ENCODE measurements at places on chromosomes 6 and 20. TPM values are rescaled to one million over a fixed set of nuclear protein-coding genes. Genes with fewer than 3 reads are reported as not detected.

GRCh38 chr6:41748542-41748941, 1.3 kb upstream of the PGC start:
- no peak for DNase-seq

DNA sequence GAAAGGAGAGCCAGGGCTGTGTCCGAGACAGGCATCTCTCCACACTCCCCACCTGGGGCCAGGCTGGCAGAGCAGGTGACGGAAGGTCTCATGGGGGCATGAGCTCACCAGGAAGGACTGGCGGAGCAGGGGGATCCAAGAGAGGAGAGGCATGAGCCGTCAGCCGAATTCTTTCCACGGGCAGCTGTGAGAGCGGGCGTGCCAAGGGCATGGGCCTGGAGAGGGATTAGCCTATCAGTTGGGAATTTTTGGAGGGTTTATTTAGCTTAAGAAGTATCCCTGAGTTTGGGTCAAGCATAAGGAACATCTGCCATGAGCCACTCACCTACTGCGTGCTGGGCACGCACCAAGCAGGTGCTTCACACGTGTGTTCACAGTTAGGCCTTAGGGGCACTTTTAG, 60.2 kb upstream of the ZNFX1 start:
- no peak for DNase-seq

DNA sequence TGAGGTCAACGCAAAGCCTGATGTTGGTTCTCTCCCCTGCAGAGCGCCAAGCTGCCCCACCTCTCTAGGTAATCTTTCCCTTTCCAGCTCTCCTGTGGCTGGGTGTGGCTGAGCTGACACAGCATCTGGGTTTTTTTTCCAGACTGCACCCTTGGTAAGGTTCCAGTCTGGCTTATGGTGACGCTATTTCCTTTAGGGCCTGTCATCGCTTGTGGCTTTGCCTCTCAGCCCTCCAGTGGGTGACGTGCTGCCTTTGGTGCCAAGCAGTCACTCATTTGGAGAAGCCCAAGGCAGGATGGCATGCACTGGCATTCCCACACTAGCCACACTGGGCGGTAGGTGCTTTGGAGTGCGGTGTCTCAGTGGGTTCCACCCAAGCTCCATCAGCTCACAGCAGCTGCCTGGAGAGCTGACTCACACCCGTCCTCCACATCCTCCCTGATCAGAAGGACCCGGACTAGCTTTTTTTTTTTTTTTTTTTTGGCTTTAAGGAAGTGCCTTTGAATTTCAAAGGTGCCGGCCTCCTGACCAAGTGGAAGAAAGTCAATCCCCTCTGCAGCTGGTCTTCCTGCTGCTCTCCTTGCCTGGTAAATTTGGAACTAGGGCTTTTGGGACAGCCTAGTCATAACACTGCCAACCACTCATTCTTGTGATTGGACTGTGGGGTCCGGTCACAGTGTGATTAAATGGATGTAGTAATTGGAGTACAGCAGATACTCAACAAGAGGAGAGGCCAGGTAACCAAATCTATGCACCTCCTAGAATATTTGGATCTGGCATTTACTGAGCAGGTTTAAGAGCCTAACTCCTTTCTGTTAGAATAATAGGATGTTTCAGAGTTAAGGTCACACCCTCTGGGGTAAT, 153.6 kb downstream of the CD83 start:
- DNase-seq: peak; percentile 66

GRCh38 chr6:20778459-20778858, 244.2 kb downstream of the CDKAL1 start:
- DNase-seq: no peak

DNA sequence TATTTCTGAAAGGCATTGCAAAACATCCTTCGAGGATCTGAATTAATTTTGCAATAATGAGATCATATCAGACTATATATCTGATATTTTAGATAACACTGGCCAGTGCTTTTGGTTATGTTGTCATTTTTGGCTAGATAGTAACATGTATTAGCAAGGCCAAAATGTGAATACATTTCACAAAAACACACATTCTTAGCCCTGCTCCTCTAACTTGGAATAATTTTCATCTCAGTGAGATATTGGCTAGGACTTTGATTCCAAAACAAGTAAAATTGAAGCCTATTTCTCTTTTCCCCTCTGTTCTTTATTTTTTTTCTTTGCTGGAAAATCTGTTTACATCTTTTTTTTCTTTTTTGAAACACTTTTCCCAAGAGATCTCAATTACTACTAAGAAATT, 466.8 kb upstream of the CDH4 start:
- DNase-seq: no peak

The RBL1 gene
- 53.7 TPM for total RNA-seq
